Myocyte (in vitro differentiated cells): ENCODE measurements at places on chromosomes 12 and 14. TPM values are rescaled to one million over a fixed set of nuclear protein-coding genes. Genes with fewer than 3 reads are reported as not detected.

GRCh38 chr14:89787525-89787924, 167.0 kb downstream of the EFCAB11 start:
- DNase-seq = peak; percentile 42

Gene PTPRR
- total RNA-seq = 12.7 and 15.5 TPM in 2 replicates

Gene LTBP2
- total RNA-seq = 16.5 and 18.6 TPM in 2 replicates

Gene CPNE6
- not detected in 2 replicates for total RNA-seq
